ENCODE measurements at places on chromosomes 12 and 14.

- DNase-seq = no peak
Measured at GRCh38 chr12:19382111-19382526, 57.2 kb upstream of the AEBP2 start.

DNA sequence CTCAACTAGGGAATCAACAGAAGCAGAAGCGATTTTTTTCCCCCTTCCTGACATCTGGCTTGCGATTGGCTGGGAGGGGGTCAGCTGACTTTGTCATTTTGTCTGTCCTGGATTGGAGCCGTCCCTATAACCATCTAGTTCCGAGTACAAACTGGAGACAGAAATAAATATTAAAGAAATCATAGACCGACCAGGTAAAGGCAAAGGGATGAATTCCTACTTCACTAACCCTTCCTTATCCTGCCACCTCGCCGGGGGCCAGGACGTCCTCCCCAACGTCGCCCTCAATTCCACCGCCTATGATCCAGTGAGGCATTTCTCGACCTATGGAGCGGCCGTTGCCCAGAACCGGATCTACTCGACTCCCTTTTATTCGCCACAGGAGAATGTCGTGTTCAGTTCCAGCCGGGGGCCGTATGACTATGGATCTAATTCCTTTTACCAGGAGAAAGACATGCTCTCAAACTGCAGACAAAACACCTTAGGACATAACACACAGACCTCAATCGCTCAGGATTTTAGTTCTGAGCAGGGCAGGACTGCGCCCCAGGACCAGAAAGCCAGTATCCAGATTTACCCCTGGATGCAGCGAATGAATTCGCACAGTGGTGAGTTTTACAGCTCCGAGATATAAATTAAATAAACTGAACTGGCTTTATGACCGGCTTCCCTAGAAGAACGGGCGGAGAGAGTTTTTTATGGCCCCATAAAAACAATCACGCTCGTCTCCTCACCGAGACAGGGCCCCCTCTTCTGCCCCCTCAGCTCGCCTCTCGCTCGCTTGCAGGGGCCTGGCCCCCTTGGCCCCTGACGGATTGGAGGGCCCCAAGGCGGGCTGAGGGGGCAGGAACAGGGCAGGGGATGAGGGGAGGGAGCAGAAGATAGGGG, at the start of gene HOXC6:
HOXC6 (plus strand) TSS at position 127 of the 888 bp plus-strand sequence; CDS start at position 209, 82 bp downstream.
- no peak for DNase-seq

- no peak for DNase-seq
Measured at GRCh38 chr12:32407795-32408194, 8.4 kb downstream of the FGD4 start.

DNA sequence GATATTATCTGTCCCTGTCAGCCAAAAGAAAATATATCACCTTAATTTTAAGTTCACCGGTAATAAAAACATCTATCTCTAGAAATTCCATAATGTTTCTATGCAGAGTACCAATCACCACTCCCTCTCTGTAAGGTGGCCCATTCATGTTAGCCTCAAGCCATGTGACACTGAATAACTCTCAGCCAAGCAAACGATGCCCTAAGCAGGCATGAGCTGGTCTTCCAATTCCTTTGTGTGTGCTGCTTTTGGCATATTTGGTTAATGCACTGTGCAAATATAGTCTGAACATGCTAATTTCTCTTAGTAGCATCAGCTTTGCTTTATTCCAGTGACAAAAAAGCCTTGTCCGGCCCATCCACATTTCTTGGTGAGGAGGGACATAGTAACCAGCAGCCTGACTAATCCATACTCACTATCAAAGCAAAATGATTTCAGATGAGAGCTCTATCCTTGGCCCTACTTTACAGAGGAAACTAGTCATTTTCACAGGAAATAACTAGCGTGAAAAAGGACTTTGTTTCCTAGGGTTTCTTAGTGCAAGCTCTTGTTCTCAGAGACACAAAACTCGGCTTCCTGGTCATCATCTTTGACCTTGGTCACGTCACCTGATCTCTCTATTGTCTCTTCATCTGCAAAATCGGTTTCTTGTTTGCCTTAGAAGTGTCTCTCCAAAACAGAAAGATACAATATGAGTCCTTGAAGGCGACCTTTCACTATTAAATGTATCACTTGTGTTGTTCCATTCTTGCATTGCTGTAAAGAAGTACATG, 59.2 kb upstream of the RTRAF start:
- DNase-seq = no peak

DNA sequence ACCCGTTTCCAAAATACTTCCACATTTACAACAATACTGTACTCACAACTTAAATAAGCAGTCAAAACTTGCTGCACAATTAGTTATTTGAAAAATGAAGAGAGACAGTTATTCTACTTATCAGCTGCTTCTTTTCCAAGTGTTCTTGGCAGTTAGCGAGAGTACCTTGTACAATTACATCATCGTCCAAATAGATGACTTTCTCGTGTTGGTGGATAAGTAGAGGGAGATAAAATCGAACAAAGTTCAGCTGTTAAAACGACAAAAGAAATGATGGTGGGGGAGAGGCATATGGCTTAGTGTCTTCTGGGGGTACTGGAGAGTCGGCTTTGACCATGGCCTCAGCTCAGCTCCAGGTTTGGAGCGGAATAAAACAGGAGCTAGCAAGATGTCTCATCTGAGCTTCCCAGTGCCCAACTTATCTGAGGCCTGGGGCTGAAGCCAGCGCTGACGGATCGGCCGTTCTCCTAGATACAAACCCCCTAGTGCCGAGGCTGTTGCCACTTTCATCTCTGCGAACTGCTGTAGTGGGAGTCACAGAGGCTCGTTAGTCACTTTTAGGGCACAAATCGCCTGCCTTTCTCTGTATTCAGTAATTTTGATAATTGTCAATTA, 31.7 kb downstream of the TDG start:
- no peak for DNase-seq

DNA sequence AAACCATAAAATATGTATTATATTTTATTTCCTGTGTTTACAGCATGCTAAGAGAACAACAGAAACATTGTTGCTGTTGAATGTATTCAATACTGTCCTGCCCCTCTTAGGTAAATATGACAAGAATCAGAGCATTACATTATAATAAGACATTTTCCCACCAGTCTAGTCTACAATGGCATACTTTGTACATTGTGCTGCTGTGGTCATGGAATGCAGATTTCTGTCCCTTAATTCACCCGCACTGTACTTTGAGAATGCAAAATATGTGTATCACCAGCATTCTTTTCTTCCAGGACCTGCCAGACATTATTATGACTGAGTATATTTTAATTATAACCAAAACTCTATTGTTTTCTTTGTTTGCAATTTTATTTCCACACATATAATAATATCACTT, 16.5 kb upstream of the OR10AD1 start:
- no peak for DNase-seq

- no peak for DNase-seq
Measured at GRCh38 chr12:123099560-123100192, 51.2 kb downstream of the PITPNM2 start.

- no peak for DNase-seq
Measured at GRCh38 chr14:69281450-69282169, 21.7 kb downstream of the GALNT16 start.

DNA sequence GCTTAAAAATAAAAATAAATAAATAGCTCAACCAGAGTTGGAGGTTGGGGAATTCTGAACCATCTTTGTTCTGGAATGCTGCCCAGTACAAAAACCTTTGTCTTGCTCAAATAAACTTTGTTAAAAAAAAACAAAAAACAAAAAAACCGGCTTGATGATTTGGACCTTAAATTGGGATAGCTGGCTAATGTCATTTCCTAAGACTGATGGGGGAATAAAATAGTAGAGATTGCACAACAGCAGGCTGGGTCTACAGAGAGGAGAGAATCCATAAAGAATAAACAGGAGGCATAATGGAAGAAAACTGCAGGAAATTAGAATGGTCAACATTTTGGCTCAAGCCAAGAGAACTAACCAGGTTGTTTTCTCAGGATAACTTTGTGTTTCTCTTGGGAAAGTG, 370.9 kb downstream of the AEBP2 start:
- DNase-seq = no peak

DNA sequence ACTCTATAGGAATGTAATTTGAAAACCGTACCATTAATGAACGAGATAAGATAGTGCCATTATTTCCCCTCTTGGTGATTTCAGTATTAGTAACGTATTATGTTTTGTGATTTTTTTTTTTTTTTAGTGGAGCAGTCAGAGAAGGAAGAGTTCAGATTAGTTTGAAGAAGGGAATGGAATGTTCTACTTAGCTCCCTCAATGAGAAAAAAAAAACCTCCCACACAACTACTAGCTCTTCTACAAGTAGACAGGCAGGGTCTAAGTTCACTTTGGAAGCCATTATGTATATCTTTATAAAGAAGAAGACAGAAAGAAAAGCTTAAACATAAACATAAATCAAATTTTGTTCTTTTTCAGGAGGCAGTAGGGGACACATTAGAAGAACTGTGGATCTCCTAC, 27.3 kb downstream of the PNMA1 start:
- DNase-seq = no peak

GRCh38 chr12:74293689-74294131, 243.9 kb upstream of the ATXN7L3B start:
- DNase-seq = no peak

GRCh38 chr12:32178341-32179010, 71.8 kb downstream of the BICD1 start:
- DNase-seq = no peak

GRCh38 chr12:93802698-93803423, 125.7 kb downstream of the CRADD start:
- DNase-seq = no peak

DNA sequence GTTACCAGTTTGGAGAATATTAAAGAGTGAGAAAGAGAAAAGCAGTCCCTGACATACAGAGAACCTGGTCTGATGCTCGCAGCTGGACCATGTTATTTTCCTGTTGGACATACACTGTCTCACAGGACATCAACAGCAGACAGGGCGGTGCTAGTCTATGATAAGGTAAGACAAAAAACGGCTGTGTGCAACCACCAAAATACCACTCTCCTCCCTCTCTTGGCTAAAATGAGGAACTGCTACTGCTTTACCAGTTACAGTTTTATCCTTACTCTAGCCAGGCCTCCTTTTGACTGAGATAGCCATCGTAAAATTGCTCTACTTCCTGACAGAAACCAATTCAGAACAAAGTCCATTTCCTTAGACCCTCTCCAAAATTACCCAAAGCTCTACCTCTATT, 47.0 kb upstream of the ERGIC2 start:
- DNase-seq = no peak

DNA sequence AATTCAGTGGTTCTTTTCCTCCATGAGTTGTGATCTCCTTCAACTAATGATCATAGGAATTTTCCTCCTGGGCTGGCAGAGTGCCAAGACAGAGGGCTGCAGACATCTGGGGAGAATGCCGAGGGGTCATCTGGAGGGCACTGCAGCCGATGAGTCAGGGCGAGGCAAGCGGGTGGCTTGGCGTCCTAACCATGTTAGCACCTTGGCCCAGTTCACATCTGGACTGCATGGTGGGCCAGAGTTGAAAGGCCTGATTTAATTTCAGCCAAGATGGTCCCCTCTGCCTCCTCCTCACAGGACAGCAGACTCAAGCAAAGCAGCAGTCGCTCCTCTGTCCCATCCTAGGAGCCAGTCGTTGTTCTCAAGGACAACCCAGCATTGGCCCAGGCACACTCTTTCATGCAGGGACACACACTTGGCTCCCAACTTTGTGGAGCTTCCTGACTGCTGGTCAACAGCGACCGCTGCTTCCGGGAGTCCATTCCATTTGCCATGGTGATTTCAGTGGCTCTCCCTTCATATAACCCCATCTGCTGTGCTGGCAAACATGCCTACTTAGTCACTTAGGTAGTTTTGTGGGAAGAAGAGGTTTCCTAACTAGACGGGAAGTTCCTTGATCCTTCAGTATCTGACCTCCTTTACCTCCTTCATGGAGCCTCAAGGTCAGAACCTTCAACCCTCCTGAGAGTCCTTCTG, 161.8 kb downstream of the TTC8 start:
- no peak for DNase-seq

- DNase-seq = no peak
Measured at GRCh38 chr12:105100207-105100985, 7.1 kb upstream of the WASHC4 start.

- DNase-seq = no peak
Measured at GRCh38 chr14:49946320-49947141, 53.6 kb downstream of the ARF6 start.

- DNase-seq = no peak
Measured at GRCh38 chr12:98635657-98636323, 8.8 kb downstream of the IKBIP start.

DNA sequence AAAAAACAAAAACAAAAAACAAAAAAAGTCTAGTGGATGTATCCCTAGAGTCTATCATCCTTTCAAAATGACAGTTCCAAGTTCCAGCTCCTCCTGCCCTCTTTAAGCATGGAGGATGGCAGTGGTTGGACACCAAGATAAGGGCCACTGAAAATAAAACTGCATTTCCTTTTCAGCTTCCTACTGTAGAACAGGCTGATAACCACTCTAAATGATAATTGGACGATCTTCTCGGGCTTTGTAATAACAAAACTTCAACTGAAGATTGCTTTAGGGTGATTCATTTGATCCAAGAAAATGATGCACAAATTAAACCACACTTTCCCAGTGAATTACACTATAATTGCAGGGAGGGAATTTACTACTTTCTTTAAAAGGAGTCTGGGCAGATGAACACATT, 42.2 kb upstream of the CRACR2A start:
- DNase-seq = no peak

GRCh38 chr12:132342251-132343227, 13.2 kb upstream of the GALNT9 start:
- no peak for DNase-seq

DNA sequence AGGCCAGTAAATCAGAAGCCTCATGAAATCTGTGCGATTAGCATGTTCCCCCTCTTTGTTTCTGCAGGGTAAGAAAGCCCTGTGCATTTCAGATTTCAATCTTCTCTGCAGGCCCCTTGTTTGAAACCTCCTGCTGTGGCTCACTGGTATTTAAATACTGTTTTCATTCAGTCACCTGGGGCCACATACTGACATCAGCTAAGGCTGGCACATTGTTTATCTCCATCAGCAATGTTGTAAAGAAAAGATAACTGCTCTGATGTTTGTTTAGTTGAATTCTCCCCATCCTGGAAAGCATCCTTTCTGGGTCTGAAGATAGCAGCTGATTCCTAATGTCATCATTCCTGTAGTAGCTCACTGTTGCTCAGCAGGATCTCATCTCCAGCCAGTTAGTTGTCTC, 554.9 kb downstream of the NRXN3 start:
- no peak for DNase-seq

DNA sequence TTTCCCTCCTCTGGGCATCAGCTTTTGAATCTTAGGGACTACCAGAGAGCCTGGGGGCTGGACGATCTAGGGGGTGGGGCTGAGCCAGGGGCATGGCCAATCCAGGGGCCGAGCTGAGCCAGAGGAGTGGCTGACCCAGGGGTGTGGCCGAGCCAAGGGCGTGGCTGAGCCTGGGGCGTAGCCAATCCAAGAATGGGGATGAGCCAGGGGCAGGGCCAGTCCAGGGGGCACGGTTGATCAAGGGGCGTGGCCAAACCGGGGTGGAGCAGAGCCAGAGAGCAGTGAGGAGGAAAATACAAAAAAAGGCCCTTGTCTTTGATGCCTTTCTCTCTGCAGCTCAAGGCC, 219.3 kb upstream of the NOS1 start:
- DNase-seq = peak; percentile 21

DNA sequence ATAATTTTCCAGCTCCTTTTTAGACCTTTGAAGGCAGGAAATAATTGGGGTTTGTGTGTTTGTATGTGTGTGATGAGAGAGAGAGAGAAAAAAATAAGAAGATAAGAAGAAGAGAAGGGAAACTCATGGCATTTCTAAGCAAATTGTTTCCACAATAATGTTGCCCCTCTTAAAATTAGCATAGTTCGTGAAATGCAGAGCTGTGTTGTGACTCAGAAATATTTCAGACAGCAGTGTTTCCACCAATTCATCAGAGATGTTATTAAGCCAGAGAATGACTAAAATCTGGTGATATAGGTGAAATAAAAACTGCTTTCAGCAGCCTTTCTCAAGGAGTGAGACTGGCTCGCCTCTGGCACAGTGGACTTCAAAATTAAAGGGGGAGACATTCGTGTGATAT, 65.9 kb upstream of the ARHGAP5 start:
- DNase-seq = no peak

Data from hematopoietic multipotent progenitor cell treated with erythropoietin and hydrocortisone succinate and interleukin-3 and kit ligand, for 15 days (in vitro differentiated cells).